ENCODE measurements at places on chromosomes 3 and 15.

DNA sequence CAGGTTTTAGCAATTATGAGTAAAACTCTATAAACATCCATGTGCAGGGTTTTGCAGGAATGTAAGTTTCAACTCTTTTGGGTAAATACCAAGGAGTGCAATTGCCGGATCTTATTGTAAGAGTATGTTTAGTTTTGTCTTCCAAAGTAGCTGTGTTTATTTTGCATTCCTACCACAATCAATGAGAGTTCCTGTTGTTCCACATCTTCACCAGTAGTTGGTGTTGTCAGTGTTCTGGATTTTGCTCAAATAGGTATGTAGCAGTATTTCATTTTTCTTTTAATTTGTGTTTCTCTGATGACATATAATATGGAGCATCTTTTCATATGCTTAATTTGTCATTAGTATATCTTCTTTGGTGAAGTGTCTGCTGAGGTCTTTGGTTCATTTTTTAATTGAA is 185.1 kb upstream of the GALNT15 start:
- no peak for DNase-seq

DNA sequence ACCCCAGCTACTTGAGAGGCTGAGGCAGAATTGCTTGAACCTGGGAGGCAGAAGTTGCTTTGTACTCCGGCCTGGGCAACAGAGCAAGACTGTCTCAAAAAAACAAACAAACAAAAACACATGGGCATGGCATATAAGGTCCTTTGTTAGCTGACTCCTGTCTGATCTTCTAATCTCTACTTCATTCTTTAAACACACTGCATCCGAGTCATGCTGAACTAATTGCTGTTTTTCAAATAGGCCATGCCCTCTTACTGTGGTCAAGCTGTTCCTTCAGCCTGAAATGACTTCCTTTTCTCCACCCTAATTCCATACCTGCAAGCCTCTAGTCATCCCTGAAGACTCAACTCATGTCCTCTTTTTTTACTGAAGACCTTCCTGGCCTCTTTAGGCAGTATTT is 22.3 kb upstream of the SLMAP start:
- no peak for DNase-seq

GRCh38 chr3:88149101-88149508 is 654 bp upstream of the C3orf38 start:
- DNase-seq: no peak

DNA sequence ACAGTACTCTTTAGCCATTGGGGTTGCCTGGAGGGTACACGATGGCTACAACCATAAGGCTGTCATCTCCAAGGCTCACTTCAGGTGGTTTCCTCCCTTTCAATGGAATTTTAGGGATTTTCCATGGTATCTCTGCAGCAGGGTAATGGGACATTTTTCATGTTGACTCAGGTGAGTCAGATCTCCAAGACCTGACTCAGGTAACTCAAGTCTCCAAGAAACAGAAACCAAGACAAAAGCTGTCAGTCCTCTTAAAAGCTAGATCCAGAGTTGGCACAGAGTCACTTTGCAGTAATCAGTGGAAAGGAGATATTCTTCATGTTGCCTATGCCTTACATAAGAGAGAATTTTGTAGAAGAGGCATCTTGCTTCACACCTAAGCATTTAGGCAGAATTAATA is 375.8 kb upstream of the ARPP21 start:
- no peak for DNase-seq

DNA sequence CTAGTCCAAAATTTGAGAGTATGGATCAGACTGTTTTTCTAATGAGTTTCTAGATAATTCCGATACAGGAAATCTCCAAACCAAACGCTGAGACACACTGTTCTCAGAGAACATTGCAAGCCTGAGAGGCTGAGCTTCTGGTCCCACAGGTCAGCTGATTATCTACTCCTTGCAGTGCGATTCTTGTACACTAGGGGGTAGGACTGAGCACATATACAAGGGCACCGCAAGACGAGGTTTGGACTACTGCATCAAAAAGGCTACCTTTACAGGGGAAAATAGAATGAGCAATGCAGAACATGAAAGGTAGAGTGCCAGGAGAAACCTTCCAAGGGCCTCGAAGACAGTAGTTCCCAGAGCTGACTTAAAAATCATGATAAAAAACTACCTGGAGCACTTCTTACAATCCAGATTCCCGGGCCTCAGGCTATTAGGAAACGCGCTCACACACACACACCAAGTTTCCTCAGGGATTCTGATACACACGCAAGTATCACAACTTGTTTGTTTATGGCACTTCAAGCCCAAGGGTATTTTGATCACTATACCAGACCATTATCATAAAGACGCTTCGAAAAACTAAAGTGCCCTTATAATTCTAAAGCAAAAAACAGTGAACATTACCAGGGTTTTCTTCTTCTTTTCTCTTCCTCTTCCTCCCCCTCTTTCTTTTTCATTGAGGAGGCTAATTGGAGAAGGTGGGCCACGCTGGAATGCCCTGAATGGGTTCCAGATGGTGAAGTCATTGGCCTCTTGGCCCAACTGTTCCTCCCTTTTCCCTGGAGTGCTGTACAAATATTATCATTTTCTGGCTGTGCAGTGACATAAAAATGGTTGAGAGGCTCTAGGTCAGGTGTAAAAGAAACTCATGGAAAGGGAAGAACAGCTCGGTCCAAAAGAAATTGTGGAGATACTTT is 61.8 kb downstream of the SLC12A8 start:
- DNase-seq: no peak

- no peak for DNase-seq
Observed at GRCh38 chr3:118207271-118207670, 827.4 kb downstream of the IGSF11 start.

GRCh38 chr3:58672451-58672850 is 5.9 kb upstream of the FAM3D start:
- no peak for DNase-seq

- no peak for DNase-seq
Observed at GRCh38 chr15:48577469-48577868, 68.0 kb downstream of the FBN1 start.

GRCh38 chr3:36524560-36524959 is 144.3 kb downstream of the STAC start:
- no peak for DNase-seq

DNA sequence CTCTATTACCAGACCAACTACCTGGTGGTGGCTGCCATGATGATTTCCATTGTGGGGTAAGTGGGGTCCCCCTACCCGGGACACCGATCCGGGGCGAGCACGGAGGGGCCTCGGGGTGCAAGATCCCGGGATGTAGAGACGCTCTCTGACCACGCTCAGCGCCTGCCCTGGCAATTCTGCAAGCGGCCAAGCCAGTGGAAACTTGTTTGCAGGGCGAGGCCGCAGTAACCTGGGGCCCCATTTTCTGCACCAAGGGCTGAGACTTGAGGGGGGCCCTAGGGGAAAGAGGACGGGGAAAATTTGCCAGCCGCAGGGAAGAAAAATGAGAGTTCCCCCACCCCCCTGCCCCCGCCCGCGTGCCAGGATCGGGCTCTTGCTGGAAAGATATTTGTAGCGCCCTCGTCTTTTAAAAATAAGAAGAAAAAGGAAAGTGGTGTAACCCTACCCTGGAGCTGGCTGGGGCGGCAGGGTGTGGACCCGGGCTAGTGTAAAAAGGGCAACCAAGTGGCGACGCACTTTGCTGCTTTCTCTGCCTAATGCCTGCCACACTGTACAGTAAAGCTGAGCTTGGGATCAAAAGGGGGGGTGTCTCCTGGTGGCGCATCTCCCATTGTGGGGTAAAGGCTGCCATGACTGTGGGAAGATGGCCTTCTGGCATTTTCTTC is 563 bp downstream of the ARL6IP5 start:
- no peak for DNase-seq

GRCh38 chr15:62561059-62561519 is 396.0 kb upstream of the C2CD4B start:
- DNase-seq: no peak

DNA sequence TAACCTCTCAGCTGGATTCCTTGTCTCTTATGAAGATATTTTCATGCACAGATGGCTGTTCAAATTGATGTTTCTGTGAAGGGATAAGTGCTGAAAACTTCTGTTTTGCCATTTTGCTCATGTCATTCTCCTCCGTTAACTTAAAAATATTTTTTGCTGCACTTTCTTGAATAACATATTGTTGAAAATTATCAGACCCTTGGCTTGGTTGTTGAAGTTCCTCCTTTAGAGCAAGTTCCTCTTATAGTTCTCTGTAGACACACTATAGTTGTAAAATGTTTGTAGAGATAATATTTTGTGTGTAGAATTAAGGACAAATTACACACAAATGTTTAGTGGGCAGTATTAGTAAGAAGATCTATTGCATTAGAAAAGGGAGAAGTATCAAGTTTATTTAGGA is 300.4 kb downstream of the SV2B start:
- no peak for DNase-seq

- no peak for DNase-seq
Observed at GRCh38 chr3:119125742-119126504, 20.0 kb upstream of the TEX55 start.

DNA sequence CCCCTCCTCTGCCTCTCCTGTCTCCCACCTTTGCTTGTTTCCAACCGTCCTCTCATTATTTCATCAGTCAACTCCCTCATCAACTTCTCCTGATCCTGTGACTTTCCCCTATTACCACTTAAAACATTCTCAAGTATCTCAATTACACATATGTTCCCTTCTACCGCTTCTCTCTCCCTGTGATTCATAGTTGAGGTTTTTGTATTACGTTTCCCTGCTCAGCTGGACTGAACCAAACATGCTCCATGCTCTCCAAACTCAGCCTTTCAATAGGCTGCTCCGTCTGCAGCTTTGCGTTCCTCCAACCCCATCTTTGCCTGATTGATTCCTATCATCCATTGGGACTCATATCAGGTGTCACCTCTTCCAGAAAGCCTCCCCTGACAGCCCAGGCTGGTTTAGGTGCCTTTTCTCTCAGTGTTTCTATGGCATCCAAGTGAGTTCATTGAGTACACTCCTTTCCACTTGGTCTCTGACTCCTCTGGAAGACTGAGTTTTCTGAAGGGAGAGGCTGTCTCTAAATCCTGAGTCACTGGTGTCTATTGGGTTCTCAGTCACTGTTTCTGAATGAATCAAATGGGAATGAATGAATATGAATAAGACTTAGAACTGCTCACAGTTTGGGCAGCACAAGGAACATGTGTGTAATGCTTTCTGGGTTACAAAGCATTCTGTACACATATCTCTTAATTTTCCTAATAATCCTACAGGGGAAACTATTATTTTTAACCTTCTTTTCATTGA is 56.4 kb downstream of the PLD1 start:
- no peak for DNase-seq
